ENCODE measurements at places on chromosomes 6 and 20.

- DNase-seq: peak; percentile 76
These were observed 48.1 kb upstream of the SMLR1 start for GRCh38 chr6:130778946-130779657.

DNA sequence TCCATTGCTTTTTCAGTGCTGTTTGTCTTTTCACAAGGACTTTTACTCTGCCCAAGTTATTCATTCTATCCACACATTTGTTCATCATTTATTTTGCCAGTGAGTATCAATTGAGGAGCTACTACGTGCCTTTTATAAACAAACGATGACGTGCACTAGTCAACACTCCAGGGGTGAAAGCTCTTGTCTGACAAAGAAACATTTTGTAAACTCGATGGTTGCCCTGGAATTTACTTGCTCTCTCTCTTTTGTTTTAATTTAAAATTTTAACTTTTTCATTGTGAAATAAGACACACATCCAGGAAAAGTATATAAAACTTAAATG lies 8.3 kb upstream of the MRPS18A start:
- no peak for DNase-seq

DNA sequence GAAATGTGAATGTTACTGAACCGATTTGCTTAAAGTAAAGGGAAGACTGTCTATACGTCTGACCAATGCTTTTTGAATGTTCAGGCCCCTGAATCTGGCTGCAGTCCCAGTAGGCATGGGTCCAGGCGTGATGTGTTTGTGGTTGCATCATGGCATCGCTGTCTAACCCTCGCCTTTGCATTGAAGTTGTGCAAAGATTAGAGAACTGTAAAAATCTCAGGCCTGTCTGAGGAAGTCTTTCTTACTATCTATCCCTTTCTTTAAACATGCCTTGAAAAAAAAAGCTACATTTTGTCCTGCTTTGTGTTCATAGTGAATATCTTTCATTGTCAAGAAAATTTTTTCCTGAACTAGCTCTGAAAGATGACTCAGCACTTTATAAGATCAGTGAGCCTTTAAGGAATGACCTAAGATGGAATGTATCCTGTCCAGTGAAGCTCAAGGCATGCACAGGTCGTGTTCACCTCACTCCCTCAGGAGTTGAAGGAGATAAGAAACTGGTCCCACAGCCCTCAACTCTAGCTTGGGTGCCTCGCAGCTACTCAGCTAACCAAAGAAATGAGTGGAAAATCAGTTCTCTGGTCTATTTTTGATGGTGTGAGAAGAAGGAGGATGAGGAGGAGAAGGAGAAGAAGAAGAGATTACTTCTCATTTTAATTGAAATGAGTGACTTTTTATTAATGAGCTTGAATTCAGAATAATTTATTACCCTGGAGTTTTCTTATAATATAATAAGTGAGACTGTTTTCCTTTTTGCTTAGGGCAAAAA lies 48.6 kb downstream of the TPD52L1 start:
- DNase-seq: peak; percentile 94

- no peak for DNase-seq
These were observed 131.8 kb downstream of the UNC5CL start for GRCh38 chr6:40907198-40907701.

- DNase-seq: no peak
These were observed 17.5 kb upstream of the MRGBP start for GRCh38 chr20:62778601-62779416.

DNA sequence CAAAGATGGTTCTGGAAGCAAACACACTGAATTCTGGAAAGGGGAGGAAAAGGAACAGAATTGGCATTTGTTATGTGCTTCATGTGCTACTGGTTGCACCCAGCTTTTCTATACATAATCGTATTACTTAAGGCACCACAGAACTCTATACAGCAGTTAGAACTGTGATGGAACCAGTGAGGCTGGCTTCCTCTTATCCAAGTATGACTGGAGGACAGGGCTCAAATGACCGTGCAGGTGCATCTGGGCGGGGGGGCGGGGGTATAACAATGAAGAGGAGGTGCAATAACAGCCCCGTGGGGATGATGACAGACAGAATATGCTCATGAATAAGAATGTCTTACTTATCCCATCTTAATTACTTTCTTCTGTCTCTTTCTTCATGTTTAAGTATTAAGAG lies 144.2 kb downstream of the BTBD9 start:
- no peak for DNase-seq

- DNase-seq: no peak
These were observed 23.6 kb downstream of the BEND6 start for GRCh38 chr6:56978530-56978929.

DNA sequence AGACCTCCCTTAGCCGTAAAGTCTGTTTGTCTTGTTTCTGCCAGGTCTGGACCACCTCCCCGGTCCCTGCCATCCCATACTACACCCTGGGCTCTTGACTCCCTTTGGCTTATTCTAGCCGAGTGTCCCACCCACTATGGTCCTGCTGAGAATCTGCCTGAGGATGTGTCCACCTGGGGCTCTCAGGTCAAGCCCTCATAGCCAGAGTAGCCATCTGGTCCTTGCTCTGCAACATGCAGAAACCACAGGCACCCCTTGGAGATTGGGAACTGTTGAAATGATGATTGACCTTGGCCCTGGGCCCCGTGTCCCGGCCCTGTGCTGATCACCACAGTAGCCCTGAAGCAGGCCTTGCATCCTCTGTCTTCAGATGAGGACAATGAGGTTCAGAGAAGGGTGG lies 44.0 kb downstream of the VSTM2L start:
- no peak for DNase-seq

GRCh38 chr6:125228981-125229479 lies 72.7 kb downstream of the HDDC2 start:
- no peak for DNase-seq

DNA sequence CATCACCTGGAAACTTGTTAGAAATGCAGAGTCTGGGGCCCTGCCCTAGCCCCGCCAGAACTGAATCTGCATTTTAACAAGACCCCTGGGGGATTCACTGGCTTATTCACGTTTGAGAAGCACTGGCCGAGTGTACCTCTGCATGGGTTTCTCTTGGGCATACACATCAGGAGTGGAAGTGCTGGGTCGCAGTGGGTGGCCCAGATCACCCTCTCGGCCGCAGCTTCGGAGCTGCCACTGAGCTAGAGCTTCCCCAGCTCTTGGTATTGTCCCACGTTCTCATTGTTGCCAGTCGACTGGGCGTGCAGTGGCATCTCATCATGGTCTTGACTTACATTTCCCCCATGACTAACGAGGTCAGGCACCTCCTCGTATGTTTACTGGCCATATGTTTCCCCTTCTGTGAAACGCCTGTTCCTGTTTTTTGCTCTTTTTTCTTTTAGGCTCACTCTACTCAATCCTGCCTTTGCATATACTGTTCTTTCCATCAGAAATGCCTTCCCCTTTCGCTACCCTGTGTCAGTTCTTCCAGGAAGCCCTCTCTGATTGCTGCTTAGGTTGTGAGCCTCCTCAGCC lies 3.0 kb upstream of the DLGAP4 start:
- DNase-seq: no peak

- no peak for DNase-seq
These were observed 743 bp downstream of the CMTR1 start for GRCh38 chr6:37433657-37434271.

Data from fibroblast of skin of left quadriceps (primary cell).